ENCODE measurements at places on chromosomes 7 and 10.
A peak's percentile ranks its signal among the peaks of the same experiment; 100 is the strongest.

DNA sequence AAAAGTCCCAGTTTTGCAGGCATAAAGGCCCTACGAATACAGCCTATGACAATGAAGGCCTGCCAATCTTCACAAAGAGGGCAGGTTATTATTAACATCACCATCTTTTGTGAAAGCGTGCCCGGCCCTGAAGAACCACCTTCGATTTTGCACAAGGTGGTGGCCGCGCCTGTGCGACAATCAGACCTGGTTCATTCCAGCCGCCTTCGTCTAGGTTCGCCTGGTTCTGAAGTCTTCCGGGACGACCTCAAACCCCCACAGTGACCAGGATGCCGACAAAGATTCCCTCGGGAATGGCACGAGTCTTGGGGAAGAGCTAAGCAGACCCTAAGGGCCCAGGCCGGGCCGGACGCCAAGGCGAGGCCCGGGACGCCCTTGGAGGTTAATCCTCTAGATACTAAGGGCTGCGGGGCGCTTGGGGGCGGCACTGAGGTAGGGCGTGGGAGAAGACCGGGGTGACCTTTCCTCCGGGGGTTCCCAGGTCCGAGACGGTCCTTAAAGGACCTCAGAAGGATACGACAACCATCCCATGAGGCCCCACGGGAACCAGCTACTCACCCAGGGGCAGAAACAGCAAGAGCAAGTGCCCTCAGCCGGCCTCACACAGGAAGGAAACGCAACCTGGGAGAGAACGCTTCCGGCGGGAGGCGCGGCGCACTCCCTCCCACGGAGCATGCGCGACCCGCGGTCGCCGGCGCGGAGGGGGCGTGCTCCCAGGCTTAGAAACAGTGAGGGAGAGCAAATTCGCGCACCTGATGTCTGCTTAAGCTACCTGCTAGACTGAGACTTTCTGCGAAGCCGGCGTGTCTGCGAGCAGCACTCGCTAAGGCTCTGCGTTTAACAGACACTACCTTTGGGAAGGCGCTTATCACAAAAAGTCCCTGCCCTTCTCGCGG is at the start of gene ATAD1:
TSS of gene ATAD1 (minus strand) at position 618 of the 896 bp plus-strand sequence. CDS start 3,627 bp downstream, outside the sequence.
- peak; percentile 36 for DNase-seq

GRCh38 chr7:157758468-157759245 is 421.9 kb downstream of the DNAJB6 start:
- DNase-seq, result no peak

DNA sequence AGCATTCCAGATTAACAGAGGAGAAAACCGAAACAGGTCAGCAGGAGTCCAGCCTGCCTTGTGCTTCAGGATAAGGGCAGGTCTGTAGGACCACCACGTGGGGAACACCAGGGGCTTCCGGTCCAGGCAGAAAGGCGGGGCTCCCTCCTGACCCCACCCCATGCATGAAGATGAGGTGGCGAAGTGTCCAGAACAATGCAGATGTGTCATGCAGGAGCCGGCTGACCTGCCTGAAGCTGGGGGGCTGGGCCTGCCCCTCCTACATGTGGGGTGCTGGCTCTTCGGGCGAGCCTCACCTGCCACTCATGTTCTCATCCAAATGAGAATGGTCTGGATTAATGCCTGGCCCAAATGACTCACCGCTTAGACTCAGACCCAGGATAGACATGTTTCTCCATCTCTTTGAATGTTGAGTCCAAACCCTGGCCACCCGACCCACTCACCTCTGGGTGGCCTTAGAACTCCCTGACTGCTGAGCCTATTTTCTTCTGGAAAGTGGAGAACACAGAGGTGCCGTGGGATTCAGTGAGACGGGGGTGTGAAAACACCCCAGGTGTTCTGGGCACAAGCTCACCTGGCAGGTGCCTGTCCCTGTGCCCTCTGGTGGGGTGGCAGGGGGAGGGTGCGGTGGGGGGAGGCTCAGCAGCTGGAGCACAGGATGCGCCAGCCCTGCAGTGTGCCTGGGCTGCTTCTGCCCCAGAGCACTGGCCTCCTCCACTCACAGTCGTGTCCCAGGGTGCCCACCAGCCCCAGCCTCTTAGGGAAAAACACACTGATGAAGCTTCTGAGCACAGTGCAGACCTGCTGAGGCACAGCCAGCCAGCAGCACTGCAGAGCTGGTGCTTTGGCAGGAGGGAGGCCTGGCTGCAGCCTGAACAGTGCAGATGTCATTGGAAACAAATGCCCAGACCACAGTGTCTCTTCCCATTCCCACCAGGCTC is 55.2 kb upstream of the GDF10 start:
- no peak for DNase-seq

GRCh38 chr7:28006491-28006890 is 174.1 kb downstream of the JAZF1 start:
- DNase-seq, result no peak

DNA sequence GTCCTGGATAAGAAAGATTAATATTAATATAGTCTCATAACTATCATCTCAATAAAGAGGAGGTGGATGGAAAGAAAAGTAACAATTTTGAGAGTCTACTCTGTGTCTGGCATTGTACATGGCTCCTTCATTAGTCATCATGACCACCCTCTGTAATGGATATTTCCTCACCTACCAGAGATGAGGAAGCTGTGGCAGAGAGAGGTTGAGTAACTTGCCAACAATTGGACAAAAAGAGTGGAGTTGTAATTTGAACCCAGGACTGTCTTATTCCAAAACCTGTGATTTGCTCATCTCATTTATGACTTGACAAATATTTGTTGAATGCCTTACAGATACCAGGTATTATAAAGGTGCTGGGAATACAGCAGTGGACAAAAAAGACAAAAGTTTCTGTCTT is 2.1 kb upstream of the IDE start:
- DNase-seq, result no peak

DNA sequence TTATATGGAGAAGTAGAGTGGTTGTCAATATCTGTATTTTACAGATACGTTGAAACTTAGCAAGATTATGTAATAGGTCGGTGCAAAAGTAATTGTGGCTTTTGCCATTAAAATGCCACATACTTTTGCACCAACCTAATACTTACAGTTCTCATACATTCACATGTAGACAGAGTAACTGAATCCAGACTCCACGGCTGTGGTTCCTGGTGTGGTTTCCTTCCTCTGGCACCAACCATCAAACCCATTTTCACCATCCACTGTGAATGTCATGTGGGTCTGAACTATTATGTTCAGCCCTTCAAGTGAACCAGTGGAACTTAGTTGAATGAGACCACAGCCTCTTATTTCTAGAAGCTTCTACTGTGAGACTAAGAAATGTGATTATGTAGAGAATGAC is 31.5 kb upstream of the SLIT1 start:
- no peak for DNase-seq

GRCh38 chr7:81929386-81929785 is 159.5 kb upstream of the HGF start:
- DNase-seq, result no peak

DNA sequence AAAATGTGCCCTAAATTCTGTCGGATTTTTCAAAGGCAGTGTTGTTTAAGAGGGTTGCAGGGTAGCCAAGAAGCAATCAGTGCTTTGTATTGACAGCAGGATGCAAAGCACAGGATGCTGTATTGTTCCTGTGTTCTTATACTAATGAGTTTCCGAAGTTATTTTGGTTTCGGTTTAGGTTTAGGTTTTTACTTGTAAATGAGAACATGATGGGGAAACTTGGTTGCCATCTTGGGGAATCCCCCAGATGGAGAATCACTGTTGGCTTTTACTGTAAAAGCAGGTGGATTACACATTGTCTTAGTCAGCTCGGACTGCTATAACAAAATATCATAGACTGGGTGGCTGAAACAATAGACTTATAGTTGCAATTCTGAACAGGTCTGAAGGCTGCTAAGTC is 72.1 kb downstream of the INHBA start:
- DNase-seq, result no peak

- DNase-seq, result no peak
Observed at GRCh38 chr7:311796-312195, 21.8 kb downstream of the FOXL3 start.

DNA sequence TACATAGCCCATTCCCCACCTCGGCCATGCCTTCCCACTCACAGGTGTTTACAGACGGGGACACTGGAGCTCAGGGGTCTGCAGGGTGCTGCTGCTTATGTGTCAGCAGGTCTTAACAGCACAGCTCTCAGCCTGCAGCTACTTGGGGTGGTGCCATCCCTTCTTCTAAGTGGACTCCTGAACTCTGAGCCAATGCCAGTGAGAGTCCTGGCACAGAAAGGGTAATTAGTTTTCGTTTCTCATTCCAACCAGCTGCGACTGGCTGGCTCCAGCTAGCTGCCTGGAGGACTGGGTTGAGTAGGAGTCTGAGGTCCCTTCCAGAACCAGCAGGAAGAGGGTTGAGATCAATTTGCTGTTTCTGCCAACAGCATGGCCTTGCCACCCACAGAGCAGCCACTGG is 88.3 kb upstream of the AGK start:
- no peak for DNase-seq

DNA sequence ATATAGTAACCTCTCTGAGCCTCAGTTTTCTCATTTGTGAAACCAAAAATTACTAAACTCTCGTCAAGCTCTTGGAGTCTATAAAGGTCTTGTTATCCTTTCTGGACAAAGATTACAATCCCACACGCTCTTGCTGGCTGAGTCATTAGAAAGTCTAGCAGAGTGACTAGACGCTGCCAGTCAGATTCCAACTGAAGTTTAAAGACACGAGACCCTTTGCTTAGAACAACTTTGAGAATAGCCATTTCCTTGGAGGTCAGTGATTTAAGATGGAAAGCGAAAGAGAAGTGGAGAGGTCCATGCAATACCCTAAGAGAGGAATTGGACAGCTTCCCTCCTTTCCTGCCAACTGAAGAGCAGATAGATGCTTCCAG is 119.5 kb downstream of the APBB1IP start:
- no peak for DNase-seq

GRCh38 chr7:106747804-106748203 is 86.8 kb upstream of the CCDC71L start:
- DNase-seq, result no peak

DNA sequence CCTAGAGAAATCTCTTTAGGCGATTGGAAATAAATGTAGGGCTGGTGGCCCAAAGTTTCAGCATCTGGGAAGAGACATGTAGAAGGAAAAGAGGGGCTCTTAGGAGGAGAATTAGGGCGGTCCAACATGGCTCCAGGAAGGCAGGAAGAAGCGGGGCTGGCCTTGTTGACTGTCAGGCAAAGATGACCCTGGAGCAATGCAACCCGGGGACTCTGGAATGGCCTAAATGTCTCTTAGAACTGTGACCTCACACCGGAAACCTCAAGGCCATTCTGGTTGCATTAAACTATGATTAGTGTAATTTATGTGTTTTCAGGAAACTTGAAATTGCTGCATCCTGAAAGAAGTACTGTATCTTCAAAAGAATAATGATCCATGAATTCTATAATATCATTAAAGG is 66.8 kb downstream of the NRP1 start:
- DNase-seq, result no peak

- DNase-seq, result no peak
Observed at GRCh38 chr10:1331560-1331959, 275.4 kb downstream of the WDR37 start.

DNA sequence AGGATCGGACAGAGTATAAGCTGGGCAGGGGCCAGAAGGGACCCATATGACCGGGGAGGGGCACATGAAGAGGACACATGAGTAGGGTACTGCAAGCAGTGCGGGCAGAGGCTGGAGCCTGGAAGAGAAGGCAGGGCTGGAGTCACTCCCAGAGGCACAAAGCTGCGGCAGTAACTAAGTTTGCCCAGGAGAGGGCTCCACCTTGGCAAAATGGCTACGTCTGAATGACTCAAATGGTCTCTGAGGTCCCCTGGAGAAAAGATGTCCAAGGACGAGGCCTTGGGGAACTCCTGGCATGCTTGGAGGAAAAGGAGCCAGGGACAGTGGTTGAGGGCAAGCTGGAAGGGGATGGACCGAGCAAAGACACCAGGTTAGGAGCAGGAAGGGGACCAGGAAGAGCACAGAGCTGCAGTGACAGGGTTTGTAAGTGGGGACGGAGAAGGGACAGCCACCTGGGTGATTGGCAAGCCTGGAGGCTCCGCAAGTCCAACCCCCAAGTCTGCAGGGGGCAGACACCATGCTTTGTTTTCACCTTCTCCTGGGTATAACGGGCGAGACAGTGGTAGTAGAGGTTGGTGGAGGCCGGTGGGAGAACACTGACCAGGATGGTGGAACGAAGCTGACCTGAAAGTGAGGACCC is 43.1 kb upstream of the LBX1 start:
- no peak for DNase-seq

DNA sequence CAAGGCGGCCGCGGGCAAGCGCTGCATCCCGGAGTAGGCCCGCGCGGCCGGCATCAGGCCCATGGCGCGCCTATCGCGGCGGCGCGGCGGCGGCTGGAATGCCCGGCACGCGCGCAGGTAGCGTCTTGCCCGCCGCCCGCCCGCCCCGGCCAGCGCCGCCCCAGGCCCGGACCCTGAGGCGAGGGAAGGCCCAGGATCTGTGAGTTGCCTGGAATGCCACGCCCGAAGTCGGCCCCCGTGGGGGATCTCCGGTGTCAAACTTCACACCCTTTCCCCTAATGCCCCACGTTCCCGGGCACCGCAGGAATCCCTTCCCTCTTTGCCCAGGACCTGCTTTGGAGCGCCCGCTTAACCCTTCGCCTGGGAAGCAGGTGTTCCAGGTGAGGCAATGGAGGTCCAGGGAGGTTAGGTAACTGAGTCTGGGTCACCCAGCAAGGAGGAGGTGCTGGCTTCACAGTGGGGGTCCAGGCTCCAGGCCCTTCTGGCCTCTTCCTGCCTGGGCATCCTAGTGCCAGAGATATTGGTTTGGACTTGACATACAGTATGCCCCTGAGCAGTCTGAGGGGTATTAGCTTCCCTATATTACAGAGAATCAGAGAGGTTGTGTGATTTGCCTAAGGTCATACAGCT is 138.1 kb downstream of the ARHGAP22 start:
- no peak for DNase-seq

Measured in esophagus squamous epithelium (tissue), 5 donors.